ENCODE measurements at places on chromosomes 11 and 22.
A peak's percentile ranks its signal among the peaks of the same experiment; 100 is the strongest.

DNA sequence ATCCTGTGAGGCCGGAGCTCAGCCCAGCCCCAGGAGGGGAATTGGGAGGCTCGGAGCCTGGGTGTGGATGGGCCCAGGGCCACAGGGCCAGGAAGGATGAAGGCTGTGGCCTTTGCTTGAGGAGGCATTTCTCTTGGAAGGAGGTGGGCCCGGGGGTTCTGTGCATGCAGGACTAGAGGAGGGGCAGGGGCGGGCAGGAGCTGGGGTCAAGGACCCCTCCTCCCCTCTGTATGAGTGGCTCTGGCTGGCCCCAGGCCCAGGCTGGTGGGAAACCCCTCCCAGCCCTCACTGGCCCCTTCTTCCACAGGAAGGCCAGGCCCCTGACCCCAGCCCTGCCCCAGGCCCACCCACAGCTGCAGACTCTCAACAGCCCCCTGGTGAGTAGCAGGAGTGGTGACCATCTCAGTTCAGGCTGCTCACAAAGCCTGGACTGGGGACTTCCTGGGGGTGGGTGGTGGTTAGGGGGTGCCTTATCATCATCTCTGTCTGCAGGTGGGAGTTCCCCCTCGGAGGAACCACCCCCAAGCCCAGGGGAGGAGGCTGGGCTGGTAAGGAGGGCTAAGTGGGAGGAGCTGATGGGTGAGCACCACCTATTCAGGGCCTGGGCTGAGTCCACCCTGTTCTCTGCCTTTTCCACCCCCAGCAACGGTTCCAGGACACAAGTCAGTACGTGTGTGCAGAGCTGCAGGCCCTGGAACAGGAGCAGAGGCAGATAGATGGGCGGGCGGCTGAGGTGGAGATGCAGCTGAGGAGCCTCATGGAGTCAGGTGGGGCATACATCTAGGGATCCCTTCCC is 6.0 kb downstream of the KCNK7 start:
- no peak for DNase-seq

GRCh38 chr22:44719586-44720368 is 17.8 kb downstream of the PRR5 start:
- DNase-seq, result no peak

DNA sequence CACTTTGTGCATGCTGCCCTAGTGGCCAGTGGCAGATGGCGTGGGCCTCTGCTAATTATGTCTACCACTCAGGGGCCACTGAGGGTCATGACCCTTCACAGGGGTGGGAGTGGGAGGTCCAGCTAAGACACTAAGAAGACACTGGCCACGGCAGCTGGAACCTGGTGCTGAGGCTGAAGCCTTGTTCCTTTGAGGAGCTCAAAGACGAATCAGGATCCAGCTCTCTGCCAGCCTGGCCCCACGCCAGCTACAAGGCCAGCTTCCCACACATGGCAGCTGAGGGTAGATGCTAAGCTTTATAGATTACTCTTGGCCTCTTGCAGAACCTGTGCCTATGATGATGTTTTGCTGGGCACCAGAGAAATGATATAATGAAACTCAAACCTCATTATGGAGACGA is 226.3 kb downstream of the DSCAML1 start:
- no peak for DNase-seq

DNA sequence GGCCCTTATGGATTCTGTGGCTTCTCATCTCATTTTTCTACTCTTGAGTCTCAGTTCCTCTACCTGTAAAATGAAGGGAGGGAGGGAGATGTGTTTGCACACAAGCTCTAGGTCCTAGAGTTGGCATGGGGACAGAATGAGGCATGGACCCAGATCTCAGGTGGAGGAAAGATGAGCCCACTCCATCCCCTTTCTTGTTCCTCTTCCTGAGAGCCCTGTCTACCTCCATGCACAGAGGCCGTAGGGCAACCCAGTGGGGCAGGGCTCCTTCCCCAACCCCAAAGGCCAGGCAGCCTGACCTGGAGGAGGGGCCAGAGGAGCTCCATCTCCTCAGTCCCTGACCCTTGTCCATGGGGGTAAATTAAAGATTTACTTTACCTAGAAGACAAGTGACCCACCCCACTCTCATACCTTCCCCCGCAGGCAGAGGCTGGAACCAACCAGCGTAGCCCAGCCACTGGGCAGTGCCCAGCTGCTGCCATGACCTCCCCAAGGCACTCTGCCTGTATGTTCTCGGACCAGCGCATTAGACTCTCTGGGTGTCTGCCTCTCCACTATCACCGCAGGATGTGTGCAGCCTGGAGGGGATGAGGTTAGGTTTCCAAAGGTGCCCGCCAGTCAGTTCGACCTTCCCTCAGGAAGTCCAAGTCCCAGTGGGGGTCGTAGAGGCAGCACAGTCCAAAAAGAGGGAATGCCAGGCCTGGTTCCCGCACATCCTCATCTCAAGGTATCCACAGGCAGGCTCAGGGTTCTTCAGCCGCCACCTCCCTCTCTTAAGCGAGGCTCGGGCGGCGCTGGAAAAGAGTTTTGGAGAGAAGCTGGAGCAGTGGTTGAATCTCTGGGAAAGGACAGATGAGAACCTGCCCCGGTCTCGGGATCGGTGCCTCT is 3.0 kb downstream of the SMTN start:
- peak; percentile 12 for DNase-seq

GRCh38 chr22:38881997-38882879 is 10.2 kb upstream of the CBX6 start:
- no peak for DNase-seq

DNA sequence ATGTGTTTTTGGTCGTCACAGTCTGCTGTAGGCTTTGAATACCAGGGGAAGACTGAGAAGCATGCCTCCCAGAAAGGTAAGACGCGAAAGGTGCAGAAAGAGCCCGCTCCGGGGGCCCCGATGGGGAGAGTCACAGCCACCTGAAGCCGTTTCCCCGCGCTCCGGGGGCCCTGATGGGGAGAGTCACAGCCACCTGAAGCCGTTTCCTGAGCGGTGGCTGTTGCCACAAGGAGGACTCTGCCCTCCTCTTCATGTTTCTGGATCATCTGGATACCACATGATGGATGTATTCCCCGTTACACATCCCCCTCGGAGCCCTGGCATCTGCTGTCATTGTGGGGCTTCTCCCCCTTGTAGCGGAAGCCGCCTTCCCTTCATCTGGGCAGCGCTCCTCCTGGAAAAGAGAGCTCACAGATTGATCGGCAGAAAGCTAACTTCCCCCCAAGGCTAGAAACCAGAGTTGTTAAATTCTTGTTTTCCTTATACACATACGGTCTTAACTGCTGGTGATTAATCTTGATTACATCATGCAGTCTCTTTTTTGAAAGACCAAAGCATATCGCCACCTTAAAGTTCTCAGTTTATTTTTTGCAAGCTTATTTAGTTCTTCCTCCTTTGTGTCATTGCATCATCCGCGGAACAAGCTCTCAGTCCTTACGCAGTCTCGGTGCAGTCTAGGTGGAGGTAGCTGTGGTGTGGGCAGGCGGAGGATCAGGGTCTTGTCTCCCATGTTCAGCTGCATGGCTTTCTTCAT is 17.5 kb downstream of the CTTN start:
- DNase-seq, result no peak

DNA sequence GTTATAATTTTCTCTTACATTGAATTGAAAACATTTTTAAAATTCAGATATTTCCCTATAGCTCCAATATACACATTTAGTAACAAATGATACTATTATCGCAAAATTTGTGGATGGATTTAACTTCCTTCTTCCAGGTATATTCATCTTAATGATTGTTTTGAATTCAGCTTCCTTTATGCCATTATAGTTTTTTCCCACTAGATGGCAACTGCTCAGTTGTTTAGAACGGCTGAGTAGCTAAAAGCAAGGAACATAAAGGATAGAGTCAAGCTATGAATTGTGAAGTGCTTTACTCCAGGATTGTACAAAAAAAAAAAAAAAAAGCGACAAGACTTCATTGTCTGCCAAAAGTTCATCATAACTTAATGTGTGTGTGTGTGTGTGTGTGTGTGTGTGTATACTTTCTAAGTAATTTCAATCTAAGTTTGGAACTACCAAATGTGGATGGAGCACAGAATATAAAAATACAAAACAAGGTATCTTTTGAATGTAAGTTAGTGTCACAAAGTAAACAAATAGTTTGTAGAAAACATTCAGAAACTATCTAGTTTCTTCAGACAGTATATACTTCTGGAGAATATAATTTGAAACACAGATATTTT is 846.4 kb downstream of the DLG2 start:
- no peak for DNase-seq

GRCh38 chr11:2380807-2381350 is 3.8 kb downstream of the CD81 start:
- no peak for DNase-seq

DNA sequence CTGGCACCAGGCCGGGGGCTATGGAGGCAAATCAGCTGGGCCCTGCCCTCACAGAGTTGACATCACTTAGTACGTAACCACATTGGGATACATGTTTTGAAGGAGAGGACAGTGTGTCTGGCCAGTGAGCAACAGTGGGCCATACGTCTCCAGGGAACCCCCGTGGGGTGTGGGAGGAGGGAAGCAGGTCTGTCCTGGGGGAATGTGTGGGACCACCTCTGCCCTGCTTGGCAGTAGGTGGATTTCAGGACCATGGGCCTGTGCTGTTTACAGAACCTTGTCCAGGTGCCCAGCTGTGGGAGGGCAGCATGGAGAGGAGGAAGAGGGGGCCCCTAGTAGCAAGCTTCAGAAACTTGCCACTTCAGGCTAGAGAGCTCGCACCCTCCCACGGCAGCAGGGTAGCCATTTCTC is 21.0 kb downstream of the P2RY2 start:
- DNase-seq, result no peak

GRCh38 chr11:29263971-29264682 is 752.7 kb downstream of the KCNA4 start:
- no peak for DNase-seq

DNA sequence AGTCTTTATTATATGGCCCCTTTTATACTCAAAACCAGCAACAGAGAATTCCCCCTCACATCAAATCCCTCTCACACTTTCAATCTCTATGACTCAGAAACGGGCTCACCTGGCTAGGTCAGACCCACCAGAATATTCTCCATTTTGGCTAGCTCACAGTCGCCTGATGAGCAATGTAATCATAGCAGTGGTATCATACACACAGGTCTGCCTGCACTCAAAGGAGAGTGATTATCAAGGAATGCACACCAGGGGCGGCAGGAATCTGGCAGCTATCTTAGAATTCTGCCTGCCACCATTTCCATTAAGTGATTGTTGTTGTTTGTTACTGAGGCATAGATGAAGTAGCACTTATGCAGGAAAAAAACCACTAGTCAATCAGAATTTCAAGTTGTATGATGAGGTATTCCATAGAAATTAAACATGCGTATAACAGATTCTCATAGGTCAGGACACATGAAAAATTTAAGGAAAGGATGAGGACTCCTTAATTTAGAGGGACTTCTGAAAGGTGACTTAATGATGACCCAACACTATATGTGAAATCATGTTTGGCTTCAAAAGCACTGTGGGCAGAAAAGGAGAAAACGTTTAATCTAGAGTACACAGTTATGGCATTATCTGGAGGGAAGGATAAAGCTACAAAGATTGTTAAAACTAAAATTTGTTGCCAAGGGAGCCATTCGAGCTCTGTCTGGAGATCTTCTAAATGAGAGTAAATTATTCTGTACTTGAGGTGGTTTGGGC is 185.8 kb upstream of the DDI1 start:
- no peak for DNase-seq
